Urinary bladder (tissue), 4 donors: ENCODE measurements at places on chromosomes 7 and 10.

- no peak for DNase-seq
These were observed 47.4 kb downstream of the ATOH7 start for GRCh38 chr10:68184546-68184945.

GRCh38 chr10:28839600-28840007 lies 162.3 kb downstream of the BAMBI start:
- no peak for DNase-seq

DNA sequence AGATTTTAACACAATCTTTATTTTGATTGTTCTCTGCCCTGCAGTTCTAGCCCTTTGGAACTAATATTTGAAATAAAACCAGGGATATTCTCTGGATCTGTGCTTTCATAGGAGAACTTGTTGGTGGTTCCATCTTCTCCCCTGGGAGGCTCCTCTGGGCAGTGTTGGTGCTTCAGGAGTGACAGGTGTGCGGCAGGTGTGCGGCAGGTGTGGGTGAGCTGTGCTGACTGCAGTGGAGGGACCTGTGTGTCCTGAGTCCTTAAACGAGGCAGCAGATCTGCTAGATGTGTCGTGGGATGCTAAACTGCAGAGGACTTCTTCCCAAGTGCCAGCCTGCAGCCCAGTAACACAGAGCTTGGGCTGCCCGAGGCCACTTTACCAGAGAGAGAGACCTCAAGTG lies 98.4 kb downstream of the LYZL1 start:
- DNase-seq = no peak

DNA sequence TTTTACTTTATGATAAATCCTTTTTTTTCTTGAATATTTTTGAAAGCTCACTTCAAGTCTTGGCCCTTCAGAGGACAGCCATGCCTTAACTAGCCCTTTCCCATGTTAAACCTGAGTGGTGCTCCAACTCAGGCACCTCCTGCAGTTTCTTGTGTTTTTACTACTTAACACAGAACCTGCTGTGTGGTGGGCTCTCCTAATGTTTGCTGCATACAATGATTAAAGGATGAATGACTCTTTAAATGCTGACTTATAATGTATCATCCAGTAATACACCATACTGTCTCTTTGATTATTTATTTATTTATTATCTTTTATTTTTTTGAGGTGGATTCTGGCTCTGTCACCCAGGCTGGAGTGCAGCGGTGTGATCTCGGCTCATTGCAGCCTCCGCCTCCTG lies 179.4 kb downstream of the SEMA3E start:
- DNase-seq = no peak

- no peak for DNase-seq
These were observed 251.3 kb downstream of the SFMBT2 start for GRCh38 chr10:7159517-7159916.
